ENCODE measurements at places on chromosomes 7 and 10. TPM values are rescaled to one million over a fixed set of nuclear protein-coding genes. Genes with fewer than 3 reads are reported as not detected.

Gene RADIL
- 4.7 TPM for total RNA-seq

GRCh38 chr10:93452143-93452542 is 30.0 kb downstream of the MYOF start:
- no peak for DNase-seq

Gene PAXIP1
- 16.4 TPM for total RNA-seq

Gene UBTD1
- 6.2 TPM for total RNA-seq

Gene NPFFR1
- 0.05 TPM for total RNA-seq

DNA sequence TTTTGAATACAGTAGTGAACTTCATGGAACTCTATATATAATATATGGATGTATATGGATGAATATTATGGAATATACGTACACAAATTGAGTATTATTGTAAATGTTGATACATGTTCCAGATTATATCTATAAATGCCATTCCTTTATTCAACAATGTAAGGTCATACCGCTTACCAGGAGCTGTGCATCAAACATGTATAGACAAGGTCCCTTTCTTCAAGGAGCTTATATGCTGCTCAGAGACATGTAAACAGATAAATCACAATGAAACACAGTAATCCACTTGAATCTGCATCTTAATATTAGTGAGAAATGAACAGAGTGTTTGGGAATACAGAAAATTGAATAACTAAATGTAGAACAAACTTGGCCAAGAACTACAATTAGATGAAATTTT is 898 bp upstream of the SEM1 start:
- no peak for DNase-seq

Gene PRRT4
- total RNA-seq, result 0.49 TPM

- peak; percentile 94 for DNase-seq
These were observed at the start of gene MAP3K8 for GRCh38 chr10:30433730-30434272. Gene MAP3K8, plus strand, starts transcription at chr10:30434184. Its CDS starts 4,755 bp downstream, at chr10:30438939.

DNA sequence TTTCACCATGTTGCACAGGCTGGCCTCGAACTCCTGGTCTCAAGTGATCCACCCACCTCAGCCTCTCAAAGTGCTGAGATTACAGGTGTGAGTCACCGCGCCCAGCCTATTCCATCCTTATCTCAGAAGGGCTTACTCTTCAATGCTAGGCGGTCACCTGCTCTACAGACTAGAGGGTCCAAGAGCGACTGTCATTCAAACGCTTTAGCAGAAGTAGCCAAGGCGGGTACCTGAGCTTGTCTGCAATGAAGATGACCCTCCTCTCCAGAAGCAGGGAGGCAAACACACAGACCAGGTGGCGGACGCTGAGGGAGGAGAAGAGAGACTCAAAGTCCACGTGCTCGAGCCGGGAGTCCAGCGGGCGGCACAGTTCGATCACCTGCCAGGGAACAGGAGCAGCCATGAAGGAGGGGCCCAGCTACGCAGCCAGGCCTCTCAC is 65.1 kb upstream of the MKRN1 start:
- DNase-seq, result no peak

Gene NPC1L1
- total RNA-seq, result 0.10 TPM

Measured in ureter (tissue), 1 donor.